Psoas muscle (tissue), 8 donors: ENCODE measurements at places on chromosomes 6 and 20. TPM values are rescaled to one million over a fixed set of nuclear protein-coding genes. Genes with fewer than 3 reads are reported as not detected.

The STK4 gene
- 5.6 TPM for polyA plus RNA-seq

The C6orf141 gene
- 0.29 TPM for polyA plus RNA-seq

The SIRPB2 gene
- 0.39 TPM for polyA plus RNA-seq

The GPR63 gene
- polyA plus RNA-seq = 0.03 TPM

The ULBP2 gene
- 0.59 TPM for polyA plus RNA-seq

The ZKSCAN4 gene
- 0.83 TPM for polyA plus RNA-seq
